Activated T-cell treated with anti-CD3 and anti-CD28 coated beads for 24 hours (primary cell): ENCODE measurements at places on chromosomes 1 and 21.

DNA sequence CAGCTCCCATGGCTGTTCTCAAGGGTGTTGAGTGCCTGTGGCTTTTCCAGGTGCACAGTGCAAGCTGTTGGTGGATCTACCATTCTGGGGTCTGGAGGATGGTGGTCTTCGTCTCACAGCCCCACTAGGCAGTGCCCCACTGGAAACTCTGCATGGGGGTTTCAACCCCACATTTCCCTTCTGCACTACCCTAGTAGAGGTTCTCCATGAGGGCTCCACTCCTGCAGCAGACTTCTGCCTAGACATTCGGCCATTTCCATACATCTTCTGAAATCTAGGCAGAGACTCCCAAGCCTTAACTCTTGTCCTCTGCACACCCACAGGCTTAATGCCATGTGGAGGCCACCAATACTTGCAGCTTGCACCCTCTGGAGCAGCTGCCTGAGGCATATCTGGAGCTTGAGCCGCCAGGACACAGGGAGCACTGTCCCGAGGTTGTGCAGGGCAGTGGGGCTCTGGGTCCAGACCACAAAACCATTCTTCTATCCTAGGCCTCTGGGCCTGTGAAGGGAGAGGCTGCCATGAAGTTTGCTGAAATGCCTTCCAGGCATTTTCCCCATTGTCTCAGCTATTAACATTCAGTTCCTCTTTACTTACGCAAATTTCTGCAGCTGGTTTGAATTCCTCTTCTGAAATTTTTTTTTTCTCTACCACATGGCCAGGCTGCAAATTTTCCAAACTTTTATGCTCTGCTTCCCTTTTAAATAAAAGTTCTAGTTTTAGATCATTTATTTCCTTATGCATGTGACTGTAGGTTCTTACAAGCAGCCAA is 8.8 kb upstream of the CAPN8 start:
- no peak for DNase-seq

- no peak for DNase-seq
These were observed 14.6 kb upstream of the PARP1 start for GRCh38 chr1:226422478-226422877.

GRCh38 chr1:61227857-61228550 is 145.6 kb downstream of the NFIA start:
- no peak for DNase-seq

DNA sequence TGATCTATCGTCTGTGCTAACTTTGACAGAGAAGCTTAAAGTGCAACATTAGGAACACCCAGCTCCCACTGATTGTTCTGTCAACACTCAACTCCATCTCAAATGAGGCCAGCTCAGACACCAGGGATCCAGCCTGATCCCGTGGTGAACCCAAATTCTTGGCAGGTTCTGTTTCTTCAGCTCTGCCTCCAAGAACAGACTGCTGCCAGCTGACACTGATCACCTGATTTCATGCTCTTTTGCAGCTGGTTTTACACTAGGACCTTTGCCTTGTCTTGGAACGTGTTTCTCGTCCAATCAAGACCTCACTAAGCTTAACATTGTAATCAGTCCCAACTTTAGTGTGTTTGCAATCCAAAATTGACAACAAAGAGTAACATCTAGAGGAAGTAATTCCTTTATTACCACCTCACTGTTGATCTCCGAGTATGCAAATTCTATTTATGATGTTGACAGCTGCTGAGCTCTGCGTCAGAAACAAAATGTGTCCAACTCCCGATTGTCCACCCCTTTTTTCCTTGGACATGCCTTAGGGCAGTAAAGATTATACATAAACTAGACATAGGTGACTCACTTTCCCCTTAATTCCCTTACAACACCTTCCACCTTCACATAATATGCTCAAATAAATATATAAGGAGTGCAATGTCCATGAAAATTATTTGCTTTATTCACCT is 1.6 kb upstream of the HYI start:
- DNase-seq, result no peak

DNA sequence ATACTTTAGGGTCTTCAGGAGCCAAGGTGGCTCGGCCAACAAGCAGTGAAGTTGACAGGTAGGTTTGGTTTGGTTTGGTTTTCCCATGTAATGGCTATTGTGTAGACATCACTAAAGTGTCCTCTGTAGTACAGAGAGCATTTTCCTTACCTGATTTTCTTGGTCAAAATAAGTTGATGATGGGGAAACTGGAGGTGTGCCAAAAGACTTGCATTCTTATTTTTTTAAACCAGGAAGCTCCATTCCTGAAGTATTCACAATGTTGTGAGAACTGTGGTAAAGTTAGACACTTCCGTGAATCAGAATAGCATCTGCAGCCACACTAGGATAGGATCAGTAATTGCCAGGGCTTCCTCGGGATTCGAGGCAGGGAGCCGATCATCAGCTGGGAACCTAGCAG is 2.9 kb downstream of the ZBTB37 start:
- no peak for DNase-seq

DNA sequence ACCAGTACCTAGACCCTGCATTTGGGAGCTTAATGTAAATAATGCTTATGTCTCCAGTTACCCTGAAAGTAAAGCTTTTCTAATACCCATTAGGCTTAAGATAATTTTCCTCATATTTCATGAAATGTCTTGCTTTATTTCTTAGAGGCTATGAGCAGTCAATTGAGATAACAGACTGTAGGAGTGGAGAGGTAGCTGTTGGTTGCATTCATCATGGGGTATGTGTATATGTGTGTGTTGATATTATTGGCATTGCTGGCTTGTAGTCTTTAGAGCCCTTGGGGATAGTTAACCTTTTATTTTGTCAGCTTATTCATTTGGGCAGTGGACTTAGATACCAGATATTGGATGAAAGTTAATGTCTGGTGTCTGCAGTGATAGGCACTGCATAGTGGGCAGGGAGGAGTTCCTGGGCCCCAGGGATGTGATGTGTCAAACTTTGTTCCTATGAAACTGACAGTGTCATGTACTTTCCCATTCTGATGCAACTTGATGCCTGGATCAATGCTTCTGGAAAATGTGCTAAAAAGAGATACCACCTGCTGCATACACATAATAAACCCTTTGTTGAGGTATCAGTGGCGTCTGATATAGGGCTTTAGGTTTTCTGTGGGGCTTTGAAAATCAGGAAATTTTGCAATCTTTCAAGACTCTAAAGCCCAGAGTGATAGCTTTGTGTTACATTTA is 83.9 kb downstream of the MAST2 start:
- DNase-seq, result no peak
